ENCODE measurements at places on chromosomes 6 and 20. TPM values are rescaled to one million over a fixed set of nuclear protein-coding genes. Genes with fewer than 3 reads are reported as not detected.
A peak's percentile ranks its signal among the peaks of the same experiment; 100 is the strongest.

GRCh38 chr6:89272596-89272995, 42.5 kb downstream of the GABRR2 start:
- no peak for ATAC-seq

GRCh38 chr20:11978496-11978895, 60.8 kb downstream of the BTBD3 start:
- no peak for ATAC-seq

DNA sequence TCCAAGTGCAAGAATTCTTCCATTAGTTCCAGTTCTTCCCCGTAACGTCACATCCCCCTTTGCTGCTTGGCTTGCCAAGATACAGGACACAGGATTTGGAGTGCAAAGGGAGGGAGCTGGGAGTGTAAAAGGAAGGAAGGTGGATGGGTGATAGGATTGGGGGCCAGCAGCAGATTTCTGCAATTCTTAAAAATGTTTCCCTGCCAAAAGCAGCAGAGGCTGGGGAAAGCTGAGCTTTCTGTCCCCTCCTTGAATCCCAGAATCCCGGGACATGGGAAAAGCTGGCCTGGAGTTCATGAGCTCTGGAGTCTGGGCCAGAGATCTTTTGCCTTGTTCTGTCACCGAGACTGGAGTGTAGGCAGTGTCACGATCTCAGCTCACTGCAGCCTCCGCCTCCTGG, 60.0 kb upstream of the EPB41L1 start:
- no peak for ATAC-seq

The AFG1L gene
- total RNA-seq: 6.1 TPM

- no peak for ATAC-seq
These were observed 1.6 kb downstream of the GNAS start for GRCh38 chr20:58853976-58854637.

DNA sequence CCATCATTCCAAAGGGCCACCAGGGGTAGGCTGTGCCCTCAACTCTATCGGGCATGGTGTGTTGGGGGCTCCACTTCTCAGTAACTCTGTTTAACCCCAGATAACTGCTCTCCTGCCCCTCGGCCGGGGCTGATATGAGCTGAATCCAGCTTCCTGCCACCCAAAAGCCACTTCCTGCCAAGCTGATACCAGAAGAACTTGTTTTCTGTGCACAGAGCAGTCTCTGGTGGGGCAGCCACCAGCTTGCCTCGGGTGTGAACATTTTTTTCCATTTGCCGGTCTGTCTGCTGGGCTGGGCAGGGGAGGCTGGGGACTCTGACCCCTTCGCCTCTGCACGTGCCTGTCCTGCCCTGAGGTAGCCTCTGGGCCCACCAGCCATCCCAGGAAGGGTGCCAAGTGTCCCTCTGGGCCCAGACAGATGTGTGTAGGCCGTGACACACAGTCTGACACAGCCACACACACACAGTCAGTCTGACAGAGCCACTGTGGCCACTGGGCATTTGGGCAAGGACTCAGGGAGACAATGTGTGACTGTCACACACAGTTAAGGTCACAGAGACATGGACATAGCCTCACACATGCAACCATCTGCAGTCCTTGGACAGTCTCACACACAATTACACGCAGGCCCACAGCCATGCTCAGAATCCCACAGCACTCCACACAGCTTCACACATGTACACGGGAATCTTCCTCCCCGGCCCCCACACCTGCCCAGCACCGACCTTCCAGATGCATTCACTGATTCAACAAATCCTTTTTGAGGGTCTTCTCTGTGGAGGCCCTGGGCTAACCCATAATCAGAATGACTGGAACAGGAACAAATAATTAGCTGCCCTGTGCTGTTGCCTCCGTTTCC, 45.1 kb downstream of the NOL4L start:
- peak; percentile 54 for ATAC-seq

DNA sequence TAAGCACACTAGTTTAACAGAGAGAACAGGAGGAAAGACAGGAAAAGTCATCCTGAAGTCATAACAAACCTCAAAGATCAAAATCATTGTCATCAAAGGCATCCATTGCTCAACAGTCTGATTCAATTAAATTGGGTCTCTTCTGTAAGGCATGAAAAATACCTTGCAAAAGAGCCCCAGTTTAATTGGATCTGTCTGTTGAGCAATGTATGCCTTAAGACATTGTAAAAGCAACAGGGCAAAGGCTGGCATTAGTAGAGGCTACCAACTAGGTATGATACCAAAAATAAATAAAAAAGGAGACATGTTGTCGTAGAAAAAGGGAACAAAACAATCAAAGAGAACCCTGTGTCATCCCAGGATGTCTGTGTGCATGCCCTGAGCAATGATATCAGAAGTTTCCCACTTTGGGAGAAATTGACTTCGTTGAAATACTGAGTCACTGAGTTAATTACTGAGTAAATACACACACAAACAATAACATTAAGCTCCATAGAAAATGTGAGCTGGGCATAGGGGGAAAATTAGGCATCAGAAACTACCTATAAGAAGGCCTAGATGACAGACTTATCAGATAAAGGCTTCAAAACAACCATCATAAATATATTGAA, 1013.8 kb upstream of the CITED2 start:
- ATAC-seq: no peak

DNA sequence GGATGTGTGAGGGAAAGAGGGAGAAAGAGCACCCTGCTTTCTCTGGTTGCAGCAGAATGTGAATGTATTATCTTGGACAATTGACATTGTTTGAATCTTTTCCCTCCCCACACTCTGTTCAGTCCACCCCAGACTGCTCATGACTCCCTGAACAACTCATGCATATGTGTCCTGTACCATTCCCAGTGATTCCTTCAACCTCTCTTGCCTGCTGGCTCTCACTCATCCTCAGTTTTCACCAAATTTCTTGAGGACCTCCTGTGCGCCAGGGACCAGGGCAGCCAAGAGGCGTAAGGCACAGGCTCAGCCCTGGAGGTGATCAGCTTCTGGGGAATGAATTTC, 5.4 kb downstream of the NOX3 start:
- no peak for ATAC-seq

DNA sequence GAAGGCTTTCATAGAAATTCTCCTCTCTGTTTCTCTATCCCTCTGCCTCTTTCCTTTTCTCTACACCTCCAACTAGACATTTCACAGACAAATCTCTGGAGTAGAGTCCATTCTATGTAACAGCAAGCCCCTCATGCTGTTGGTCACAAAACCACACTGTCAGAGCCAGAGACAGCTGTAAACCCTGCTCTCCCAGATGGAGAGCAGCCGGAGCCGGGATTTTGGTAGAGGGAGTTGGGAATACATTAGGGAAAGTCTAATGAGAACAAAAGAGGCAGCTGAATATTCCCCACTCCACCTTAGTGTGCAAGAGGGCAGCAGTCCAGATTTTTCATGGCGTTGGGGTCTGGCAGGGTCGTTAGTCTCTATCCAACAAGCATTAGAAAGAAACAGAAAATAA, 68.3 kb upstream of the EDN1 start:
- ATAC-seq: no peak

DNA sequence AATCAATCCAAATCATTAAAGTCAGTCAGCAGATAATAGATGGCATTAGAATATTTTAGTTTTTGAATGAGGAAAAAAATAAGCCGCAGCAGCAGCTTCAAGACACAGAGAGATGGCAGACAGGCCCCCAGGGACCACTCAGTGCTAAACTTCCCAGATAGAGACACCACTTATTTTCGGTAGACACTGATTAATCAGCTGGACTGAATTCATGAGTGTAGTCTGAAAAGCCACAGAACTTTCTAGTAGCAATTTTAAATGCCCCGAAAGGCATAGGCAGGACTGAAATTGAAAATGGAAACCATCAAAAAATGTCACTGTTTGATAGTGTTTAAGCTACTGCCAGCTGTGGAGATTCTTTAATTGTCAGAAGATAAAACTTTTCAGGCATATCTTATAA, 3.1 kb upstream of the CLDN20 start:
- peak; percentile 9 for ATAC-seq

DNA sequence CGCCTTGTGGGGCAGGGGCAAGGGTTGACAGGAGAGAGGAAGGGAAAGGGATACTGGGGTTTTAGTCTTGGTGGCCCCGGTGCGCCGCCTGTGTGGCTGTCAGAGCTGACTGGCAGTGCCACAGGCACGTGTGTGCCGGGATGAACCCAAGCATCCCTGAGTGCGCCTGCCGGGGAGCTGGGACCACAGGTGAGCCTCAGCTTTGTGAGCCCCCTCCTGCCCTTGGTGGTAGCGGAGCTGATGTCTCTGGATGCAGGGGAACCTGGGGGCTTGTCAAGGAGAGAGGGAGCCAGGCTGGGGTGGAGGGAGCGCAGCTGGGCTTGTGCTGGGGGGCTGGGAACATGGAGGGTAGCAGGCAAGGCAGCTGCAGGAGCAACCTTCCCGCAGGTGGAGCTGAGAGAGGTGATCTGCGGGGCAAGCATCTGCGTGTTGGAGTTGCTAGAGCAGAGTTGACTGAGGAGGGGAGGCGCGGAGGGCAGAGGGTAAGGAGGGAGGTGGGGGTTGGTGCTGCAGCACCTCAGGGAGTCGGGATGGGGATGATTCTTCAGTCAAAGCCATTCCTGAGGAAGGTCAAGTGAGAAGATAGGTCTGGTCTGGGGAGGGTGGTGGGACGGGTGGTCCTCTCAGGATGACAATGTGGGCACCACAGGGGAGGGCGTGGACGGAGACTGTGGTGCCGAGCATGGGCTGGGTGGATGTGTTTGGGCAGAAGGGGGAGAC, 28.1 kb downstream of the PYGB start:
- ATAC-seq: no peak
